ENCODE measurements at places on chromosomes 11 and 22.

- DNase-seq, result no peak
Observed at GRCh38 chr11:61956191-61957020, 6.3 kb downstream of the BEST1 start.

DNA sequence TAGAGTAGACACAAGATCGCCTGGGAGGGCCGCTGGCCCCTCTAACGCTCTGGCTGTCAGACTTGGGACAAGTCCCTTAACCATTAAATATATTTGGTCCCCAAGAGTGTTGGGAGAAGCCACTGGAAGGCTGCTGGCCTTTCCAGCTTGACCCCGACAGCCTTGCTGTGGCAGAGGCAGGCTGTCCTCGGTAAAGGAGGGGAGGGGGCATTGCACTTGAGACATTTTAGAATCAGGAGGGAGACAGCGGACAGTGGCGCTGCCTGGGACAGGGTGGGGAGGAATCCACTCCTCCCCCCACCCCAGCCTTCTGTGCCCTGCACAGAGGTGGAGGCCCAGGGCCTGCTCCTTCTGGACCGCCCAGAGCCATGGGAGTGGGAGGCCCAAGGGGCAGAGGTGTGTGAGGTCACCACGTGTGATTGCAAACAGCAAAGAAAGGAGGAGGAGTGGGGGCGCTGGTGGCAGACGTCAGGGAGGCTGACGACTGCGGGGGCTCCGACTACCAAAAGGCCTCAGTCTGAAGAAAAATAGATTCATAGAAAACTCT is 28.9 kb downstream of the APOL1 start:
- no peak for DNase-seq

- peak; percentile 33 for DNase-seq
Observed at GRCh38 chr22:24803064-24803542, 2.9 kb upstream of the SGSM1 start.

DNA sequence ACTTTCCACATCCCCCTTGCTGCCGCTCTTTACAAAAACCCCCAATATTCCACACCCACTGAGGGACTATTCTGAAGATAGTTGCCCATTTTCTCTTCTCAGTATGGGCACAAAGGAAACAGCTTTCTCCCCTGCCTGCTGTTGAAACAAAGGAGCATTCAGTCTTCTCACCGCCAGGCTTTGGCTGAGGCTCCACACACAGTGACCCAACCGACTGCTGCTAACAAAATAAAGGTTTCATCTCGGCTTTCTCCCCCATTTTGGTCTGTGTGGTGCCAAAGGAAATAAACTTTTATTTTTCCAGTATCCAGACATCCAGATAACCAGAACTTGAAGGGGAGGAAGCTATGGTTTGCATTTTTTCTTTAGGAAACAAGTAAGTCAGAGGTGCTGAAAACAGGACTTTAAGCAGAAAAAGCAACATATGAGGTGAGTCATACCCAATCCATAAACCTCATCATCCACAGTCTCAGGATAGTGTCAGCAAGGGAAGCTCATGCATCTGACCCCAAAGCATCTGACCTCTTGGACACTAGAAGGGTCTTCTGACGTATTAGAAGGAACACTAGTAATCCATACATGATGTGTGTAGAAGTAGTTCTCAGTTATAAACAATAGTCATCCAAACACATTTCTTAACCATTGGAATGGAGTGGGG is 6.4 kb downstream of the CLMP start:
- peak; percentile 28 for DNase-seq

GRCh38 chr11:82937554-82937953 is 36.0 kb downstream of the DDIAS start:
- no peak for DNase-seq

- DNase-seq, result no peak
Observed at GRCh38 chr11:11351042-11351586, 1.9 kb downstream of the CSNK2A3 start.

- no peak for DNase-seq
Observed at GRCh38 chr22:46985507-46985882, 223.0 kb downstream of the TBC1D22A start.

GRCh38 chr11:6225896-6226295 is 8.5 kb downstream of the FHIP1B start:
- DNase-seq, result no peak

DNA sequence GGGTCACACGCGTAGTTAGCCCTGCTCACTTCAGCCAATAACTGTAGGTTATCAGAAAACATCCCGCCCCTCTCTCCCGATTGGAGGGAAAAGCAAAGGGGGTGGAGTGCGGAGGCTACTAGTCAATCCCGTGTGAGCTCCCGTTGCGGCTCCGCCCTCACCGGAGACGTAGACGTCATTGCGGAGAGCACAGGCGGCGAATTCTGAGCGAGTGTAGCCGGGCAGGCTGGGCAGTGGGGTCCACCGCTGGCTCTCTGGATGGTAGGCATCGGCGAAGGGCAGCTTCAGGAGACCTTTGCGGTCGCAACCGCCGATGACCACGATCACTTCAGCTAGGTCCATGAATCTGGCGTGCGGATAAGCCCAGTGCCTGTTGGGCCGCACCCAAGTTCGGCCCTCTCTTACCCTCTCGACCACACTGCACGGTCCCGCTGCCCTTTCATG is 4.7 kb downstream of the KLHL35 start:
- DNase-seq, result no peak

GRCh38 chr11:110355011-110355744 is 58.8 kb upstream of the RDX start:
- DNase-seq, result no peak

DNA sequence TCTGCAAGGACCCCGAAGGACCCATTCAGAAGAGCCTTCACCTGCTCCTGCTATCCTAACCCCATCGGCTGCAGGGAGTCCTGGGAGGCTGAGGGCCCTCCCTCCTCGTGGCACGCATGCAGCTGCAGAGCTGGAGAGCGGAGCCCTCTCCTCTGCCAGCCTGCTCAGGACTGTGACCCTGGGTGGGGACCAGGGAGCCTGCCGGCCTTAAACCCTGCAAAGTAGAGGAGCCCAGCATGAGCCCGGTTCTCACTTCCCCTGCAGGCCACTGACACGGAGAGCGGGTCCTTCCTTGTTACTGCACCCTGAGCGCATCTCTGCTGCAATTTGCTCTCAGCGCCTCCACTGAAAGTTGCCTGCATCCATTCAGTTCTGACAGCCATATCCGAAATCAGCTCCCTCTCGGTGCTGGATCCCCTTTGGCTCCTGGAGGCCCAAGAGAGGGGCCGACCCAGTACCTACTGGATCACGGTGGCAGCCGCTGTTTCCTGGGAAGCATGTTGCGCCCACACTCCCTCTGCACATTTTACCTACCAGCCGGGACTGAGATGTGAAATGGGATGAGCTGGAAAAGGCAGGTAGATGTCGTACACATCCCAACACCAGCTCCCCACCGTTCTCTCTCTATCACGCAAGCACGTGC is 312.1 kb downstream of the NTM start:
- no peak for DNase-seq

DNA sequence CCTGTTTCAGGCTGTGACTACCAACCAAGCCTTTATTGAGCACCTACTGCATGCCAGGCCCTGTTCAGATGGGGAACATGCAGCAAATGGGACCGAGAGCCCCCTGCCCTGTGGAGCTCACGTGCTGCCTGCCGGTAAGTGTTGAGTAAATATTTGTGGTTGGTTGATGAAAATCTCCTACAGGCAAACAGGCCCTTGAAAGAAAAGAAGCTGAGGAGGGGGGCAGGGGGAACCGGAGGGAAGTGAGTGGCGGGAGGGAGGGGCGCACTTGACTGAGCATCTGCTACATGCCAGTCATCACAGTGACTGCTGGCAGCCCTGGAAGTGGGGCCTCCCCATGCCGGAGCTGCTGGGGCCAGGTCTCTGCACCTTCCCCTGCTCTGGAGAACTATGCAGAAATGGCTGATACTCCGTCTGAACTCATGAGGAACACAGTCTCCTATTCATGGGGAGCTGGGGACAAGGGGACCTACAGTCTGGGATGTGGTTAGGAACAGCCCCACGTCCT is 34.2 kb downstream of the MACROD1 start:
- peak; percentile 77 for DNase-seq

DNA sequence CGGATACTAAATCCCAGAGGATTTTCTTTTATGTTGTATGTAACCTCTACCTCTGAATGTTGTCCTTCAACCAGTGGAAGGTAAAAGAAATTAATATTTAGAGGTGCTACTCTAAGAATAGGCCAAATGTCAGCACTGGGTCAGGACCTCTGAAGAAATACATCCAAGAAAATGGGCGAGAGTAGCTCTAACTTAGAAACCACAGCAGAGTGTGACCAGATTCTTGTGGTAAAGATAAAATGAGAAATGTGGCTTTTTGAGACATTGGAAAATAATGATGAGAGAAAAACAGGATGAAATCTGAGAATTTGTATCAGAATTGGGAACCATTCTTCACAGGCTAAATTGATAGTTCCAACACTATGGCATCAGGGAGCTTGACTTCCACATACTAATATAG is 63.5 kb downstream of the CSTPP1 start:
- DNase-seq, result no peak

- DNase-seq, result no peak
Observed at GRCh38 chr11:88315981-88316441, 21.5 kb downstream of the CTSC start.

DNA sequence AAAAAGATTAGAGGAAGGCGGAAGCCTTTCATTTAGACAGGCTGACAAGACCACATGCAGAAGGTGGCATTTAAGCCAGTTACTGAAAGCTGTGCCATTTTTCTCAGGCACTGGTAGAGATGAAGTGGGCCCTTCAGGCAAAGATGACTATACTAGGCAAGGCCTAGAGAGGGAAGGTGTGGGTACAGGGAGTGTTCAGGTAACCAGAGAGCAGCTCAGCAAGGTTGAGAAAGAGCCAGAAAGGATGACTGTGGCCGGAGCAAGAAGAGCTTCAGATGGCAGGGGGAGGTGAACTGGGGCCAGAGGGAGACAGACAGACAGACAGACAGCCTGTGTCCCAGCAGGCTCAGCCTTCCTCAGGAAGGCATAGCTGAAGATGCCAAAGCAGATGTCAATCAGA is 88.1 kb upstream of the NARS2 start:
- no peak for DNase-seq

DNA sequence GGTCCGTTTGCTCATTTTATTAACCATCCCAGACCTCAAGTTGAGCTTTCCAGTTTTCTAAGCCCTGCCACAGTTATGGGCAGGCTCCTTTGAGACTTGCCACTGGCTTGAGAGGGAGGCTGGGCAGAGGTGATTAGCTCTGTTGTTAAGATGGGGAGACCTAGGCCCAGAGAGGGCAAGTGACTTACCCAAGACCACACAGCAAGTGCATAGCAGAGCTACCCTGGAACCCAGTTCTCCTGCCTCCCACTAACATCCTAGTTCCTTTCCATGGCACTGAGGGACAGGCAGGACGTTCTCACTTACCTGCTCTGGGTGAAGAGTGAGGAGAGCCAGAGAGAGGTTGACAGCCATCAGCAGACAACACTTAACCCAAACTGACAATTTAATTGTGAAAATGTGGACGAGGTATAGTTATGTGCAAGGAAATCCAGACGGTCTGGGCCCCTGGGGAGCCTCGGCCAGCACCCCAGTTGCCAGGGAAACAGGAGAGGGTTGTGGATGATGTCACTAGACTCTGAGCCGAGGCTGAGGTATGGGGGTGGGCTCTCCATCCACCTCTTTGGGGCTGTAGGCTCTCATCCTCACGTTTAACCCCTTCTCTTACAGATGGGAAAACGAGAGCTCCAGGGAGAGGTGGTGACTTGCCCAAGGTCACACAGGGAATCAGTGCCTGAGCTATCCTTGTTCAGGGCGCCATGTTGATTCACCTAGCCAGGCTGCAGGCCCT is 12.3 kb upstream of the WNT11 start:
- DNase-seq, result no peak

DNA sequence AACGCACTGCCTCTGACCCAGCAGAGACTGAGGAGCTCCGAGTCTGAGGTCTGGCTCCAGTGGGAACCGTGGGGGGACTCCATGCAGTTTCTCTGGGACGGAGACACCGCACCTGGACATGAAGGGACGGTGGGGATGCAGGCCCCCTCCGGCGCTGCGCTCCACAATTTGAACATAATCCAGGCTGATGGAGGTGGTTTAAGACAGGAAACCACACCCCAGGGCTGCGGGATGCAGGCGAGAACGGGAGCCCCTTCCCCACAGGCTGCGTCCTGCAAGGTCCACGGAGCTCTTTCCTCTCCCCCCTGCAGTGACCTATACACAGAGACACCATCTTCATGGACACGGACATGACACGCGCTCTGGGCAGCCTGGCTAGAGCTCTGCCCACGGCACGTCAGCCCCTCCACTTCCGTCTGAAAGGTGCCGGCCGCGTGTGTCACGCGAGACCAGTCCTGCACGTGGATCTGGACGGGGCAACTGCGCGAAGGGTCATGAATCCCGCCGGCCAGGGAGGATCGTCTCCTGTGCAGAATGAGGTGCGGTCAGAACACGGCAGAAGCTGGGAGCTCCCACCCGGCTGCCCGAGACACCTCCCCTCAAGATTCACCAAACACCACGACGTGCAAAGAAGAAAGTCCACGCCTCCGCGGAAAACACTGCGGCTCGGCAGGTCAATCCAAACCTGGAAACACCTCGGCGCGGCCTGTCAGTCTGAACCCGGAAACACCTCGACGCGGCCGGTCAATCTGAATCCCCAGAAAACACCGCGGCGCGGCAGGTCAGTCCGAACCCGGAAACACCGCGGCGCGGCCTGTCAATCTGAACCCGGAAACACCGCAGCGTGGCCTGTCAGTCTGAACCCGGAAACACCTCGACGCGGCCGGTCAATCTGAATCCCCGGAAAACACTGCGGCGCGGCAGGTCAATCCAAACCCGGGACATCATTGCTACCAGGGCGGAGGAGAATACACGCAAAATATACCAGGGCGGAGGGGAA is 212.4 kb downstream of the BRD1 start:
- no peak for DNase-seq

DNA sequence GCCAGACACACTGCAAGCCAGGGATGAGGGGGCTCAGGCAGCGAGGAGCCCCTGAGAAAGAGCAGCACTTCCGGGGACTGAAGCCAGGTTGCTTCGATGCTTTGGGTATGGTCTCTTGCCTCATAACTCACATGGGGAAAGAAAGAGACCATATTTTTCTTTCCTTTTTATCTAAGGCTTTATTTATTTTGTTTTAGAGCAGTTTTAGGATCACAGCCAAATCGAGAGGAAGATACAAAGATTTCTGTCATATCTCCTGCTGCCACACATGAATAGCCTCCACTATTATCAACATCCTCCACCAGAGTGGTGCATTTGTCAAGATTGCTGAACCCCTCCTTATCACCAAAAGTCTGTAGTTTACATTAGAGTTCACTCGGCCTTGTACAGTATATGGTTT is 24.3 kb upstream of the ADSL start:
- no peak for DNase-seq

DNA sequence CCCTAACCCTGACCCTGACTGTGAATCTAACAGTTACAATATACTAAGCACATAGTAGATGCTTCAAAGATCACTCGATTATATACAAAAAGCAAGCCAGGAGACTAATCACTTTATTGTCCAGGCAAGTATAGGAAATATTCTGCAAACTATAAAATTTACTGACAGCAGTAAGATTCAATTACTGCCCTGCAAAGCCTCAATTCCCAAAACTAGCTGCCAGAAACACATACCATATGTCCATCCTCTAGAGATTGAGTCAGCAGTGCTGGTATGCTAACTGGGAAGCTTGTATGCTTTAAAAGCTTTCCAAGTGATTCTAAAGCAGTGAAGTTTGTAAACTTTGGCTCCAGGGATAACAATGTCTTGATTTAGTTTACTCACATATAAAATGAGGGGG is 26.1 kb downstream of the CSTF3 start:
- no peak for DNase-seq

- no peak for DNase-seq
Observed at GRCh38 chr11:116071241-116071640, 567.0 kb upstream of the CADM1 start.

Data from NCI-H1092 treated with DMSO at 0.1 percent for 48 hours (cell line).